ENCODE measurements at places on chromosomes 4 and X.

- DNase-seq: no peak
Measured at GRCh38 chrX:150234126-150234525, 129.0 kb upstream of the MAMLD1 start.

- DNase-seq: no peak
Measured at GRCh38 chr4:18052158-18052557, 30.6 kb upstream of the LCORL start.

DNA sequence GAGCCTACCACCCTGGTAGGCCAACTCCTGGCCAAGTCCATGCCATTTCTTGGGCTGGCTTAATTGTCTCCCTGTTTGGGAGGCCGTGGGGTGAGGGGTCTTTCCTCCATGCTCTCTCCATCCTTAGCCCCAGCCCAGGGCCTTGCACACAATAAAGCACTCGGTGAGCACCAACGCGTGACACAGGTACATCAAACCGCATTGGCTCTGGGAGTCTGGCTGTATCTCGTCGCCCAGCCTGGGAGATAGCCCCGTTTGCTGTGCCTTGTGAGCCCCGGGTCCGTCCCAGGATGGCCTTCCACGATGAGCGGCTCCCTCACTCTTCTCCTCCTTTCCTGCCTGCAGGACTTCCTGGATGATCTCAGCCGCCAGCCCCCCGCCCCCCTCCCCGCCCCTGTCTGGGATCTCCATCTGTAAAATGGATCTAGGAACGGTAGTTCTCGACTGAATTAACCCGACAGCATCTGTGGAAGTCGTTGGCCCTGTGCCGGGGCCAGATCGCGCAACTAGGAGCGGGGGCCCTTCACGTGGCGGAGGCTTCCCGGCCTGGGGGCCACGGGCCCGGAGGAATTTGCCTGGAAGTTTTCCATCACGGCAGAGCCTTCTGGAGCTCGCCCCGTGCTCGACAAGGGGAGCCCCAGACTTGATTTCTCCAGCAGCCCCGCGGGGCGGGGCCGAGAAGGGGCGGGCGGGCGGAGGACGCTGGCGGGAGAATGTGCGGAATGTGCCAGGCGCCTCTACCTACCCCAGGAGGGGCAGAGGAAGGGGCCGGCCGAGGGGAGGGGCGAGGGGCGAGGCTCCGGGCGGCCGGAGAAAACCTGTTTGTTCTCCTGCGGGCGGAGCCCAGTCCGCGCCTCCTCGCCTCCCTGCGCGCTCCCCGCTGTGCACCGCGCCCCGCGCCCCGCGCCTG is at the start of gene ZNF185:
TSS of gene ZNF185 (plus strand) at position 846 of the 910 bp plus-strand sequence. CDS start 16,423 bp downstream, outside the sequence.
- DNase-seq: no peak

GRCh38 chrX:20967725-20968124 is 406.5 kb upstream of the CNKSR2 start:
- no peak for DNase-seq

DNA sequence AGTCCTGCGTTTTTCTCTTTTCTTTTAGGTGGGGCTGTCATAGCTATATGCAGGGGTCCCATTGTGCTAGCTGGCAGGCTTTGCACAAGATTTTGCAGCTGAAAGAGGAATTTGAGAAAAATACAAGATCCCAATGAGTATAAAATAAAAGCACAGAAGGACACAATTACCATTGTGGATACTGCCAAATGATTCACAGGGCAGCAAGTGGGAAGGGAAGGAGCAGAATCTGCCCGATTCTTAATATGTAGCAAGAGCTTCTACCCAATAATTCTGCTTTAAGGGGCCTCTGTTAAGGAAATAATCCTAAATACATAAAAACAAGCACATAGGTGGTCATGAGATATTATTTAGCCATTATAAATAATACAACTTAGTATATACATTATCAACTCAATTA is 25.9 kb upstream of the ING2 start:
- no peak for DNase-seq

DNA sequence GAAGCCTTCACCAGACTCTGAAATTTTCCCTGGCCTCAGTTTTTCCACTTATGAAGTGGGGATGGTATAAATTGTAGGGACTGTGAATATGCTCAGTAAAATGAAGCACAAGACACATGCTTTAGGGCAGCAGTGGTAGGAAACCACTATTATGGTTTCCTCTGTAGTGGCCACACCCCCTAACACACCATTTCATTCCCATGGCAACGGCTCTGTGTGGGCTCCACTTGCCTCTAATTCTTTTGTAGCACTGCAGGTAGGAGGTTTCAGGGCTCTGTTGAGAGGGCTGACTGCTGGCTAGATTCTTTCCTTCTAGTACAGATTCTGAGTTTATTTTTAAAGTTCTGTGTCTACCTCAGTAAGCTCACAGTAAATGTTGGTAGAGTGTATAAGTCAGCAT is 3.5 kb upstream of the VMA21 start:
- no peak for DNase-seq

GRCh38 chr4:2482693-2483092 is 13.8 kb downstream of the RNF4 start:
- no peak for DNase-seq

- no peak for DNase-seq
Measured at GRCh38 chrX:131985526-131986049, 37.5 kb upstream of the STK26 start.

GRCh38 chrX:152070144-152070543 is 68.2 kb downstream of the MAGEA10 start:
- DNase-seq: no peak

- no peak for DNase-seq
Measured at GRCh38 chrX:27917713-27918500, 63.3 kb downstream of the DCAF8L1 start.

GRCh38 chr4:75727073-75727472 is 2.7 kb downstream of the USO1 start:
- DNase-seq: no peak

DNA sequence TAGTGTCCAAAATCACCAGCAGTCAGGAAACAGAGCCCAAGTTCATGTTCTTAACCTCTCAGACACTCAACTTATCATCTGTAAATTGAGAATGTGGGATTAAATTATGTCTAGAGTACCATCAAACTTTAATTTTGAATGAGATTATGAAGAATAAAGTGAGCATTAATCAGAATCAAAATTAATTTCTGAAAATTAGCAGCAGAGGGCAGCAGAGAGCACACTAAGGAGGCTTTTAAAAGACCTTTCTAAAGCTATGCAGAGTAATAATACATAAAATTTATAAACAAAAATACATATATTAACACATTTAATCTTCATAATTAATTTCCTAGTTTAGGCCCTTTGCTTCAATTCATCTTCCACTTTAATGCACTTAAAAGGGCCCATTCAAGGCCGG is 7.1 kb downstream of the TASL start:
- no peak for DNase-seq

- DNase-seq: no peak
Measured at GRCh38 chr4:25113915-25114904, 46.0 kb downstream of the SEPSECS start.

GRCh38 chr4:181548873-181549575 is 694.2 kb upstream of the TENM3 start:
- DNase-seq: no peak

DNA sequence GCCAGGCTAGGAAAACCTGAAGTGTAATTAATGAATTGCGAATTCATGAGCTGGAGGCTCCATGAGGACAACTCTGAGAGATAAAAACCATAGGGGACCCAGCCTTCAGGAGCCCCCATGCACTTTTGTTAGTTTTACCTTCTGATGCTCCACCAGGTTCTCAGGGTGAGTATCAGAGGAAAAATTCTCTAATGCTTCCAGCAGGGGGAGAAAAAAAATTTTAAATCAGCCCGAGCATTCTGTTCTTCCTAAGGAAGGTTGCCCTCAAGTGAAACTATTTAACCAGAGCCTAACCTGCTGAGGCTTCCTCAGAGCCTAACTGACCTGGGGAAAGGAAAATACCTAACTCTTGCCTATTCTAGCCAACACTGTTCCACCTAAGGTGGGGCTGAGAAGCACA is 552.6 kb downstream of the PPARGC1A start:
- no peak for DNase-seq

DNA sequence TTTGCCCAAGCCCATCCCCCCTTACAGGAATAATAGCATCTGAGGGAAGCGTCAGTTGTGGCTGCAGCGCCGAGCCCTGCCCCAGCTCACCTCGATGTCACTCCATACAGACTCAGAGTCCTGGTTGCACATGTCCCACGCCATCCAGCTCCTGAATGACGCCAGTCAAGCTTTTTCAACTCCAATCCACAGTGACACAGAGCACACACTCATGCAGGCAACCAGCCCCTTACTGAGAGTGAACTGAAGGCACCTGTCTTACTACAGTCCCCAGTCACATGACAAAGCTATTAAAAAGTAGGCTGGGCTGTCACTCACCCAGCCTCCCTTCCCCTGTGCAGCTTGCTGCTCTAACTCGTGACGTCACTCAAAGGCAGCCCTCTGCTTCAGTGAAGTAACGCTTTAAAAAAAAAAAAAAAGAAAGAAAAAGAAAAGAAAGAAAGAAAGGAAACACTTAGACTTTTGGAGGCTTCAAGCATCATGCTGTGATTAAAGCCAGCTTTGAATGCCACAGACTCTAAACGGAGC is at the start of gene PPARGC1A:
TSS of gene PPARGC1A (minus strand) at position 234 of the 528 bp plus-strand sequence. CDS start at position 144, 90 bp downstream.
- no peak for DNase-seq

- no peak for DNase-seq
Measured at GRCh38 chr4:158411269-158411668, 110.4 kb upstream of the RXFP1 start.

GRCh38 chr4:89296399-89296798 is 11.2 kb downstream of the GPRIN3 start:
- no peak for DNase-seq

DNA sequence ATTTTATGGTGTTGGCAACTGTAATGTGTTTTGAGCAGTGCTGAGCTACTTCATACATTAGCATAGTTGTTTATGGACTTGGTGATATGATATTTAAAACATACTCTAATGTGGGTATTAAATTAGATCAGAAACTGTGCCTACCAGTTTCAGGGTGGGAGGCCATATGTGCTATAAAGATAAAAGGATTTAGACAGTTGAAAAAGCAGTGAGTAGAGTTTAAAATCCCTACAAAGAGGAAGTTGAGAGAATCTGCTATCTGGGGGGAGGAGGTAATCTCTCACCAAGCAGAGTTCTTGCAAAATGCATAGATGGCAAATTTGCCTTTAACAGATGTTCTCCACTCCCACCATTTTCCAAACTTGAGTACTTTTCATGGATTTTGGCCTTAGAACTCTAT is 154.5 kb downstream of the SPOCK3 start:
- DNase-seq: no peak

DNA sequence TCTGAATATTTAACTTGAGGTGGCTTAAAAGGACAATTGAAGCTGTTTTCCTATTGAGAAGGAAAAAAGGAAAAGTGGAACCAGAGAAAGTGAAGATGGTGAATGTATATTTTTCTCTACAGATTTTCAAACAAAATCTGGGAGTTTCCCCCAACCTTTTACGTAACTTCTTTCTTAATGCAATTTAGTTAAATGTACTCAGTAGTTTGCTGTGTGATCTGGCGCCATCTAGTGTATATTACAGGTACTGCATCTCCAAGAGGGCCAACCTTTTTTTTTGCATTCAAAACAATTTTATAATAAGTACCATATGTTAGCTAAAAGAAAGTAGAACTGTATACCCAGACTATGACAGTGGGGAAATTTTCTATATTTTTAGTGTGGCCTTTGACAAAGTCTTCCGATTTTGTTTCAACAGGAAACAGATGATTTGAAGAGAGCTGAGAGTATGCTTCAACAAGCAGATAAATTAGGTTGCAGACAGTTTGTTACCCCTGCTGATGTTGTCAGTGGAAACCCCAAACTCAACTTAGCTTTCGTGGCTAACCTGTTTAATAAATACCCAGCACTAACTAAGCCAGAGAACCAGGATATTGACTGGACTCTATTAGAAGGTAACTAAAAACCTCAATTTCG is 82.0 kb downstream of the PLS3 start:
- DNase-seq: no peak
